Activated CD4-positive, alpha-beta memory T cell treated with anti-CD3 and anti-CD28 coated beads for 36 hours (primary cell): ENCODE measurements at places on chromosomes 6 and 20.
A peak's percentile ranks its signal among the peaks of the same experiment; 100 is the strongest.

DNA sequence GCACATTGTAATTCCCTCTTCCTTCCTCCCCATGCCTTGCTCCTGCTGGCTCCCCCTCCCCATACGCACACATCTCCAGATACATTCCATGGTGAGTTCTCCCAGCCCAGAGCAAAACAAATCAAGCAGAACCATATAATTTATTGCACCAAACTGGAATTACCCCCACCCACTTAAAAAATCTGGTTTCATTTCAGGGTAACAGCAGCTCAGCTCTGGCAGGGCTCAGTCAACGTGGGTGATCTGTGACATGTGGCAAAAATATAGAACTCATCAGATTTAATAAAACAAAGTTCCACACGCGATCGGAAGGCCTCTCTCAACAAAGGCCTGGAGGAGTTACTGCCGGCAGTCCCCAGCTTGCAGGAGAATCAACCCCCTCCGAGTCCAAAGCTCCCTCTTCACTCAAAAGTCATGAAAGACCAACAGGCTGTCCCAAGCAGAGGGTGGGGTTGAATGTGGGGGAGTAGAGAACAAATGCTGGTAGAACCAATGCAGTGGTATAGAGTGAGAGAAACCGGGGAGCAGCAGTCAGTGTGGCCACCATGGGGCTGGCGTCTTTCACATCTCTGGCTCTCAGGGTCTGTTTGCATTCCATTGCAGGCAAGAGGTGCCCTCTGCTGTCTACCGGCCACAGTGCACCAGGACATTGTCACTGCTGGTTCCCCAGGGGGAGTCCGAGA lies 323.3 kb upstream of the NT5E start:
- DNase-seq: peak; percentile 13

DNA sequence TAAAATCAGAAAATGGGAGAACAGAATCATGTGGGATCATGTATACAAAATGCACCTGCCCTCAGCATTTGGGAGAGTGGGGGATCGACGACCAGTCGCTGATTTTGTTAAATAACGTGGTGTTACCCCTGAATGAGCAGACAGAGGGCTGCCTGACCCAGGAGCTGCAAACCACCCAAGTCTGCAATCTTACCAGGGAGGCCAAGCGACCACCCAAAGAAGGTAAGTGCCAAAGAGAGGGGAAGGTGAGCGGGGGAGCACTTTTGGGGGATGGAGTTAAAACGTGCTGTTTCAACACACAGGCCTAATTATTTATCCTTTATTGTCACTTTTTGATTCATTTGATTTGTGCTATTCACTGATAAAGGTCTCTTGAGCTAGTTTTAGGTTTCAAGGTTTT lies 4.1 kb downstream of the ADGRB3 start:
- DNase-seq: no peak

DNA sequence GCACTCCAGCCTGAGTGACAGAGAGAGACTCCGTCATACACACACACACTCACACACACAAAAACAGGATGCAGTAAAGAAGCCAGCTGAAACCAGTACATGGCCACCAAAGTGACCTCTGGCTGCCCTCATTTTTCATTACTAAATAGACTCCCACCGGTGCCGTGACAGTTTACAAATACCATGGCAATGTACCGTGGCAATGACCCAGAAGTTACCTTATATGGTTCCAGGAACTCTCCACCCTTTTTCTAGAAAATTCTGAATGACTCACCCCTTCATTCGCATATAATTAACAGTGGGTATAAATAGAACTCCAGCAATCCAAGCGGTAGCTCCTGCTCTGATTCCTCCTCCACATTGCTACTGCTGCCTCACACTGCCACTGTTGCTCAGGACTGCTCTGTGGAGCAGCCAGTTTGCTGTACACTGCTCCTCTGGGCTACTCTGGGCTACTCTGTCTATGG lies 57.7 kb downstream of the SNX5 start:
- DNase-seq: no peak

GRCh38 chr6:138800377-138801150 lies 4.7 kb downstream of the ECT2L start:
- no peak for DNase-seq

GRCh38 chr6:129264480-129265045 lies 381.6 kb downstream of the LAMA2 start:
- DNase-seq: no peak
